ENCODE measurements at places on chromosomes 3 and 15.

DNA sequence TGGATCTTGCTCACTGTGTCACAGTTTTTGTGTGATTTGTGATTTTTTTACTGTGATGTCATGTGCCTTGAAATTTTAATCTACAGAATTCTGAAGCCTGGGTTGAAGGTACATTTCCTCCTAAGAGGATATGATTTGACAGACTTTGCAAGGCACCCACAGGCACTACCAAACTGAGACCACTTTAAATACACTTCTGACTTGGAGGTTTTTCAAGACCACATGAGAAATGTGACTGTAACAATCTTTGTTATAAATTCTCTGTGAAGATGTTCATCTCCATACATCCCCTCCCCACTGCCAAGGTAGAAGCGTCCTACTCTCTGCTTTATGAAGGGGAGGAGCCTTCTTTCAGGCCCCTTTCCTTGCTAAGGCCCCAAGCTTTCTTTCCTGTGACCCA is 22.8 kb downstream of the UBXN7 start:
- no peak for DNase-seq

DNA sequence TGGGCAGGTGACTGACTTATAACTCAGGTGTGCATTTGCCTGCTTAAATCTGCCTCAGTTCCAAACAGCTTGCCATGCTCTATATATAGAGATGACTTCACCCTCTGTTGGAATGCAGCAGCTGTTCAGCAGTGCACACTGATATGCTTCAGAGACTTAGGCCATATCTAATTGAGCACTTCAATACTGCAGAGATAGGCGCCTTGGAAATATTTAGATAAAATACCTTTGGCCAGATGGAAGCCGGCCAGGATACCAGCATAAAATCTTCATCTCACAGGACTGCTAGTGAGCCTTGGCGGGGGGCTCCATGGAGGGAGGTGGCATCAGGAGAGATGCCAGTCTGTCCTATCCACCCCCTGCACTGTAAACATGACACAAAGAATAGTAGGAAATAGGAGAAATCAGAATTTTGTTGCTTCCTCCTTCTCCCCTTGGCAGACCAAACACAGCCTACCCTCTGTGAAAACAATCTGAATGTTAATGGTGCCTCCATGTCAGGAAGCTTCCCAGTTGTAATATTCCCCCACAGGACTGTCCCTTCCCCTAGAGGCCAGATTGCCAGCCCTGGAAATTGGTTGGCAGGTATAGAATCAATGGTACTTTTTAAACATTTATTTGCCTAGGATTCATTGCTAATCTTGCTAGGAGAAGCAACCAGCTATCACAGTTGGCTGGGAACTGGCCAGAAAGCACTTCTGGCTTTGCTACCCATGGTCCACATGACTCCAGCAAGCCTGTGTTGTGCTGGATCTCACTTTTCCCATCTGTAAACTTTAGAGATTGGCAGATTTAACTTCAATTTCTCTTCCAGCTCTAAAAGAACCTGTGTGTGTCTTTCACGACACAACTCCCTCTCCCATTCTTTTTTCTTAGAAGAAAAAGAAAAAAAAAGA is 215.5 kb upstream of the KCNMB2 start:
- DNase-seq, result no peak

DNA sequence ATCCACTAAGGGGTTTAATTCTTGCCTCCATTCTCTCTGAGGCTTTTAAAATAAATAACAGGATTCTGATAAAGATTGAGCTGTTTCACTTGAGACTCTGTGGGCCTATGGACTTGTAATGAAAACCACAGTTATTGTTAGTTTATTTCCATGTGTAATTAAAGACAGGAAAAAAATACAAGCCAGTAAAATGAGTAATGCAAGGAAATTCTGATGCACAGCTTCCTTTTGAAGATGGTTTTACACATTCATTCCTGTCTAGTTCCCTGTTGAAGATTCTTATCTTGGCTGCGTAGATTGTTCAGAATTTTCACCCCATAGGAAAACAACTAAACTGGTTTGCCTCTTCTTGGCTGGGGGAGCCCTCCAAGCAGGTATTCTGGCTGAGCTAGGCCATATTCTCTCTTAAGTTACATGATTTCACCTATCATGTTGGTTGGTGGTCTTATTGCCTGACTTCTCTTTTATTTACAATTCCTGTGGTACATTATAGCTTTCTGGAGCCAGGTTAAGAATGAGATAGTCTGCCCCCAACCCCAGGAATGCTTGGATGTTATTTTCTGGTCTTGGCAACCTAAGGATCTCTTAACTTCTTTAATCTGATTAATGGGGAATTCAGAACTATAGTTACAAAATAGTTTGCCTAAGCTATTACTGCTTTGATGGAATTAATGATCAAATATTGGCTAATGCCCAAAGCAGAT is 67.6 kb downstream of the MITF start:
- DNase-seq, result no peak

DNA sequence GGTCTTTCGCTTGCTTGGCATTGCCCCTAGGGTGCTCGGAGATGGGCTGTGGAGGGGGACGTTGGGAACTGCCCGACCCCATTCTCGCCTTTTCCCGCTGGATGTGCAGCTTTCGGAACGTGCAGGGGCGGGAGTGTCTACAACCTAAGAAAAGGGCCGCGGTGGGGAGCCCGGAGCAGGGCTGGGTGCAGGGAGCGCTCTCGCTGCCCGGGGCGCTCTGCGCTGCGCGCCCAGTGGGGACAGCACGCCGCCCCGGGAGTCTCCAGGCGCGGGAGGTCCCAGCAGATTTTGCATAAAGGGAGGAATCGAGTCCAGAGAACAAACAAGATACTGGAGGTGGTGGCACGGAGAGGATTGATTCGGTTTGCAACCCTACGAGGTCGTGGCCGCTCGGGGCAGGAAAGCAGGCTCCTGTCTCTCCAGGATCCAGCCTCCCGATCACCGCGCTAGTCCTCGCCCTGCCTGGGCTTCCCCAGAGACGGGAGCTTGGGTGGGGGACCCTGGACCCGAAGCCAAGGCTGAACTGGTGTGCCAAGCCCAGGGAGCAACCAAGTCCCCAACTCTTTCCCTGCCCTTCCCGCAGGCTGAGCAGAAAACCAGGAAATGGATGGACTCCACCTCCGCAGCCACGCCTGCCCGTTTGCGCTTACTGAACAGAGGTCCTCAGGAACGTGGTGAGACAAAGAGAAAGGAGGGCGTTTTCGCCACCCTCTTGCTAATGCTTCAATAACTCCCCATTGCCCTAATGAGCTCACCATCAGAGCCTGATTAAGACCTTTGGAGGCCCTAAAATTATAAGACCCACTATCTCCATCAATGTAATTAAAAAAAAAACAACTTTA is 59.7 kb downstream of the NOX5 start:
- no peak for DNase-seq

GRCh38 chr15:82843566-82843965 is 34.1 kb downstream of the WHAMM start:
- DNase-seq, result no peak

- DNase-seq, result no peak
Measured at GRCh38 chr15:92889390-92890107, 10.6 kb upstream of the CHD2 start.

- DNase-seq, result no peak
Measured at GRCh38 chr15:79002581-79002980, 57.7 kb upstream of the CTSH start.

DNA sequence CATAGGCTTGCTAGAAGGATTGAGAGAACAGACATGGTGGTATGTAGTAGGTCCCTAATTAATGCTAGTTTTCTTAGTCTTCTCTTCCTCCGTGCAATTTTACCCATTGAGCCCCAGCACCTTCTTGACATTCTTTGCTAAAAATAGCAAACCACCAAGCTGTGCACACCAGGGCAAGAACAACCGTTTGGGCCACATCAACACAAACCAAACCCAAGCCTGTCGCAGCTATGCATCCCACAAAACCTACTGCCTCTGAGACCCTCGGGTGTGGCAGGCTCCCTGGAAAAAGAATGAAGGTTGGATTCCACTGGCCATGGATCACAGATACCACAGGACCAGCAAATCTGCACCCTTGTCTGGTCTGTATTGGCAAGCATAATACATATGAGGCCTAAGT is 27.1 kb downstream of the HEG1 start:
- DNase-seq, result no peak

GRCh38 chr3:17088602-17089313 is 204.0 kb downstream of the PLCL2 start:
- no peak for DNase-seq

GRCh38 chr3:39154280-39155021 is 1.1 kb upstream of the CSRNP1 start:
- DNase-seq, result no peak

All from GM12891 (cell line).